ENCODE measurements at places on chromosomes 5 and 9. TPM values are rescaled to one million over a fixed set of nuclear protein-coding genes. Genes with fewer than 3 reads are reported as not detected.

- no peak for DNase-seq
These were observed 21.3 kb downstream of the HMCN2 start for GRCh38 chr9:130286781-130287428.

GRCh38 chr5:175466700-175467318 is 11.6 kb upstream of the SFXN1 start:
- peak; percentile 30 for DNase-seq

- DNase-seq, result no peak
These were observed 74.7 kb downstream of the TENT4A start for GRCh38 chr5:6787941-6788340.

Gene NTNG2
- 2.5 TPM for total RNA-seq

- no peak for DNase-seq
These were observed 111.5 kb downstream of the CDC42SE2 start for GRCh38 chr5:131375351-131375750.

Gene SHB
- 9.9 TPM for total RNA-seq

DNA sequence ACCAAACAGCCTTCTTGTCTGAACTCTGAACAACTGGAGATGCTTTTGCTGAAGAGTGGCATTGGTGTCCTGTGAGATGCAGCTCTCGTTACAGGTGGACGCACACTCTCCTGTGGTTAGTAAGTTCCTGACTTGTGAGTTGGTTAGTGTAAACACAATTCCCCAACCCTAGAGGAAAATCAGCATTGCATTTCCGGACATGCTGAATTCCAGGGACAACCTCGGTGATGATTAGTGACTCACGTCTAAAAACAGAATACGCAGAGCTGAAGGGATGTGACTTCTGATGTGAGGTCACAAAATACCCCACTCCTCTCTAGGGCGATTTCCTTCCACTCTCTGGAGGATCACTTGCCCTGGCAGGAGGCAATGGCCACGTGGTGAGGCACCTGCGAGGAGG is 5.0 kb downstream of the OR2V2 start:
- no peak for DNase-seq

DNA sequence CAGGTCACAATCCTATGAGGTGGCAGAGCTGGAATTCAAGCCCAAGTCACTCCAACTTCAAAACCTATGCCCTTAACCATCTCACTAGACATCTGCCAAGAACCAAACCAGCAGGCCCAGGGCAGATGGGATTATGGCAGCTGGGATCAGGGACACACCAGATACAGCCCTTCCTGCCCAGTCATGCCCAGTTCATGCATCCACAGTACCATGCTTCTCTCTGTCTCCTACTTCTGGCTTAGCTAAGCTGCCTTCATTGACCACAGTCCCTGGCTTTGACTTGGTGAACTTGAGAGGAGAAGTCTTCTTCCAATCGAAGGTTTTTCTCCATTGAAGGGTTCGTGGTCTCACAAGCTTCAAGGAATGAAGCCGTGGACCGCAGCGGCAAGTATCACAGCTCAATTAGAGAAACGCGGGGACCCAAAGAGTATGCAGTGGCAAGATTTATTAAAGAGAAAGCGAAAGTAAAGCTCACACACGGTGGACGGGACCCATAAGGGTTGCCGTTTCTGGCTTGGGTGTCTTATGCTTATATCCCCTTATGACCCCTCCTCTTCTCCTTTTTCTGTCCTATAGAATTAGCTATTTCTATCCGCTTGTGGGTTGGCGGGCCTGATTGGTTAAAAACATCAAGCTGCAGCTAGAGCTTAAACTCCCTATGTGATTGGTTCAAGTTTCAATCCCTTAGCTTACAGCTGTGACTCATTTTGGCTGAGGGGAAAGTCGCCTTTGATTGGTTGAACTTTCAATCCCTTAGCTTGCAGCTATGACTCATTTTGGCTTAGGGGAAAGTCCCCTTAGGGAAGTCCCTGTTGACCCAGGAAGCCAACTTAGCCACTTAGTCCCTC is 101.2 kb downstream of the TRIM36 start:
- peak; percentile 39 for DNase-seq

Gene SLC46A2
- total RNA-seq, result not detected

DNA sequence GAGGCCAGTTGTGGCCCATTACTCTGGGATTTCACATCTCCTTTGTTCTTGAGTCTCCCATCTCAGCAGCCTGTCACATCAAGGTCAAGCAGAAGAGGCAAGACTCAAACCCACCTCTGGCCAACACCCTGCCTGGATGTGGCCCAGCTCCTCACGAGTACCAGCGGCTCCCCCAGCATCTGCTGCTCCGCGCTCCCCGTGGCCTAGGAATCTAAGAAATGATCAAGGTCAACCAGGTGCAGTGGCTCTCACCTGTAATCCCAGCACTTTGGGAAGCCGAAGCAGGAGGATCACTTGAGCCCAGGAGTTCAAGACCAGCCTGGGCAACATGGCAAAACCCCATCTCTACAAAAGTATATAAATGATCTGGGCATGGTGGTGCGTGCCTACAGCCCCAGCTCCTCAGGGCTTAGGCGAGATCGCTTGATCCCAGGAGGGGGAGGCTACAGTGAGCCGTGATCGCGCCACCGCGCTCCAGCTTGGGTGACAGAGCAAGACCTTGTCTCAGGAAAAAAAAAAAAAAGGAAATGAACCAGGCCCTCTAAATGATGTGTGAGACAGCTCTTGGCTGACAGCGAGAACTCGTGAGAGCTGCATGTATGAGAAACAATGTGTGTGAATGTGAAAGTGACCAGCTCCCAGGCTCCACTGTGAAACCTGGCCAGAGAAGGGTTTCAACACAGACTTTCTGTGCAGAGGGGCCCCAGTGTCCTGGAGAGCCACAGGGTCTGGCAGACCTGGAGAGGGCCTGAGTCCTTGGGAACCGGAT is 61.6 kb upstream of the ANGPTL2 start:
- peak; percentile 89 for DNase-seq

DNA sequence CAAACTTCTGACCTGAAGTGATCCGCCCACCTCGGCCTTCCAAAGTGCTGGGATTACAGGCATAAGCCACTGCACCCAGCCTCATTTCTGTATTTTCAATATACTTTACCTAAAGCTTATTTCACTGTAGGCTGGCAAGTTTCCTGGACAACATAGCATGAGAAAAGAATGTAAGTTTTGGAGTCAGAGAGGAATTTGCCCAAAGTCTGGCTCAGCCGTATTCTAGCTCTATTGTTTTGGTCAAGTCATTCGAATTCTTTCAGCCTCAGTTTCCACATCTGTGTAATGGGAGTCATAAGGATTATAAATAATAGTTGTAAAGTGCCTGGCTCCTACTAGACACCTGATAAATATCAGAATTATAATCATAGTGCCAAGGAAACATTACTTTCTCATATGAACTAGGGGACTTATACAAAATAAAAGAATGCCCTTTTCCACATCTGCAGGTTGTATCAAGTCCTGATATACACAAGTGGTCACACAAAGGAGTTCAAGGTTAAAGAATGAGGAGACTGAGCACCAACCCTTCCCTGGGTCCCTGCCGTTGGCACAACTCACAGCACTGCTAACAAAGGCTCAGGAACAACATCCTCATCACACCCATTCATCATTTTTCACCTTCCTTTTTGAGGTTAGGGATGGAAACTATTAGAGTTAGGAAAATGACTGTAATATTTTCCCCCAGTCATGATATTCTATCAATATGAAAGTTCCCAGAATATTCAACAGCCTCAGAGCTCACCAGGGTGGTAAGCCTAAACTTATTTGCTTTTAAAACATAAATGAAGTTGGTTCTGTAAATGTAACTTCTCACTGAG is 34.6 kb upstream of the RAI14 start:
- peak; percentile 70 for DNase-seq

DNA sequence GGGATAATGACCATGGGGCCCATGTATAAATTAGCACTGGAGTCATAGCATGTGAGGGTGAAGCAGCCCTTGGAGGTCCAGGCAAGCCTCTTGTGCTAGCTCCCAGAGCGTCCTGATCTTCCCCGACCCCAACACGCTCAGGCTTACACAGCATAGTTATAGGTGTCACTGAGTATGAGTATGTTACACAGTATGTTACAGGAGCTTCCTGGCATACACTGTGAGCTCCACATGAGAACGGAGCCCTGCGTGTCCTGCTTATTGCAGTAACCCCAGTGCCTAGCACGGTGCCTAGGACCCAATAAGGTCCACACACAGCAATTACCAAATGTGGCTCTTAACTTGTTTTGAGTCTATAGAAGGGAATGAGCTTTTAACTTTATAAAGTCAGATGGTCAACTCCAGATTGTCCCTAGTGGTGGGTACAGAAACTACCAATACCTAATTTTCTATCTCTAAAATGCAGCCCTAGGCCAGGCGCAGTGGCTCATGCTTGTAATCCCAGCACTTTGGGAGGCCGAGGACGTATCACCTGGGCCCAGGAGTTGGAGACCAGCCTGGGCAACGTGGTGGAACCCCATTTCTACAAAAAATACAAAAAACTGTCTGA is 64.1 kb downstream of the PLAC8L1 start:
- peak; percentile 35 for DNase-seq

- peak; percentile 89 for DNase-seq
These were observed 355 bp downstream of the TLE4 start for GRCh38 chr9:79572032-79572607.

GRCh38 chr5:31364881-31365636 is 166.8 kb downstream of the DROSHA start:
- DNase-seq, result peak; percentile 81

DNA sequence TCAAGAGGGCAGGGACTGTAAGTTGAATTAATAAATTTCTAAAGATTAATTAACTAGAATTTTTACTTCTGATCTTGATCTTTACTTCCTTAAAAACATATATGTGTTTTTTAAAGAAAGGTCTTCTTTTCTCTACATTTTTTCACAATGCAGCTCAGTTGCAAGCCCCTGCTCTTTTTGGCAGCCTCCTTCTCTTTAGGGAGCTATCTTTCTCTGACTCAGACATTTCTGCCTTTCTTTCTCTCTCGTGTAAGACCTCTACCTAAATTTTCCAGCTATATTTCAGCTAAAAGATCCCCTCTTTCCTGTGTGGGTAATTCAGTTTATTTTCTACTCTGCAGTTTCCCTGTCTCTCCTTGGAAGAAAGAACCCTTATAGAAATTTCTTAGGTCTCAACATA is 38.3 kb upstream of the SNCAIP start:
- DNase-seq, result no peak

Gene ADRB2
- not detected for total RNA-seq

Gene FAM240B
- not detected for total RNA-seq

Gene CDC20B
- not detected for total RNA-seq

DNA sequence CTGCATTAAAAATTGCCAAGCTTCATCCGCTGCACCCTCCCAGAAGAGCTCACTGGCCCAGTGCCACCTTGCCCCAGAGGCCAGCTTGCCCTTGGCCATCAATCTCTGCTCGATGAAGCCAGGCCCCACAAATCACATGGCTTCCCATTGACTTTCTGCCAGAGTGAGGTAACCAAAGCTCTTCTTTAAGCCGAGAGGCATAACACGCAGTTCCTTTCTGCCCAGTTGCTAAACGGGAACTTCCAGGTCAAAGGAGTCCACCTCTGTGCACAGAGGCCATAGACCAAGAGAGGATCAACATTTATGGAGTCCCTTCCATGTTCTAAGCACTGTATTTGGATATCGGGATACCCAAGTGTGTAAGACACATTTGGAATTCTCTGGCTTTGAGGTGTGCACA is 208.8 kb downstream of the KIF4B start:
- DNase-seq, result no peak

Gene C9orf72
- 5.1 TPM for total RNA-seq

- DNase-seq, result peak; percentile 47
These were observed 26.4 kb downstream of the JADE2 start for GRCh38 chr5:134551901-134552300.

DNA sequence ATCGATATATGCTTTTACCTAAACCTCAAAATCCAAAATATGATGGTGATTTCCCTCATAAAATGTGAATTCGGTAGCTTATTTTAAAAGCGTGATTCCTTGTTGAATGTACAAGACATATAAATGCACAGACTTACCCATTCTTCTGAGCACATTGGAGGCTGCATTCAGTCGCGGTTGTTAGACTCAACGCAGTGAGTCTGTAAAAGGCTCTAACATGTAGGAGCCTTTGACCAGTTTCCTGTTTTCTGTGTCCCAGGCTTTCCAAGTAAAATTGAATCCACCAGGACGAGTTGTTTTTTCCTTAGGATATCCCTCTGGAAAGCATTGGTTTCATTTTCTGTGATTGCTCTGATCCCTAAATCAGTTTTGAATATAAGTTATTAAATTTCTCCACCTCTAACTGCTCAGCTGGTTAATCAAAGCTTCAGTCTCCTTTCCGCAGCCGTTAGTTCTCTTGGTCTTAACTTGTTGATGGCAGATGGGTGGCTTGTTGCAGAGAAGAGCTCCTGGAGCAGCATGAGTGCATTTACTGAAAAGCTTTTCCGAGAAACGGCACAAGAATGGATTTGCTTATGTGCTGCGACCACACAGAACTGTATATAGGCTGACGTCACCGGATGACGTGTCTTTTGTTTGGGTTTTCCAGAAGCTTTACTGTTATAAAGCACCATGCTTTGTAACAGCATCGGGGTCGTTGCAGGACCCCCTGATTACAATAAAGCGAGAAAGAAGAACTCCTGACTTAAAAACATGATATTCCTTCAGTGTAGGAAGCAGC is at the start of gene LRRTM2:
TSS of gene LRRTM2 (minus strand) at position 565 of the 781 bp plus-strand sequence. CDS start at position 141, 424 bp downstream.
- peak; percentile 92 for DNase-seq

Data from GM23248 (cell line).